Prostate gland (tissue), 2 donors: ENCODE measurements at places on chromosomes 11 and 22.

- H3K27me3 ChIP-seq: no peaks in the 10 kb centered on the region
- no peak overlapping the region for H3K27ac ChIP-seq
- H3K36me3 ChIP-seq: no peaks in the 10 kb centered on the region
- DNase-seq: no peak
- no peak overlapping the region for H3K4me3 ChIP-seq
These were observed 95.4 kb upstream of the LARGE1 start for GRCh38 chr22:34015642-34016041.

- no peak for DNase-seq
- no peak overlapping the region for H3K27ac ChIP-seq
- no peaks in the 10 kb centered on the region for H3K4me1 ChIP-seq
These were observed 28.4 kb upstream of the PPP6R3 start for GRCh38 chr11:68431984-68432645.

GRCh38 chr11:69203381-69203780 lies 47.6 kb downstream of the SMIM38 start:
- no peak overlapping the region for H3K27ac ChIP-seq
- no peak for DNase-seq

DNA sequence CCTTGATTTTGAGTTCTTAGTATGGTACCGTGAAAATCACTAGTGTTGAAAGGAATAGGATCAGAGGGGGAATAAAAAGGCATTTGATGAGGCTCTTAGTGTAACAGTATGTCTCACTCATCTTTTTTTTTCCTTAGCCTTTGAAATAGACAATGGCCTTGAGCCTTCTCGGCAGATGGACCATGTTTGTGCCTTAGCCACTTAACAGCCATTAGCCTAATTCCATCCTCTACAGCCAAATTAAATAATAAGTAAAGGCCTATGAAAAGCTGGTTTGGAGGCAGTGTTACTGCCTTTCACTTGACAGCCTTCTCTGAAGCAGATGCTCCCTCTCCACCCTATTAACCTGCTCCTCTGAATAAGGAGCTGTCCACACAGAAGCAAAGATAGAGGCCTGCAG lies 580.7 kb downstream of the NTM start:
- no peak for DNase-seq
- H3K27me3 ChIP-seq: no peaks in the 10 kb centered on the region
- no peak overlapping the region for H3K27ac ChIP-seq
- H3K4me3 ChIP-seq: no peak overlapping the region
- no peaks in the 10 kb centered on the region for H3K36me3 ChIP-seq

DNA sequence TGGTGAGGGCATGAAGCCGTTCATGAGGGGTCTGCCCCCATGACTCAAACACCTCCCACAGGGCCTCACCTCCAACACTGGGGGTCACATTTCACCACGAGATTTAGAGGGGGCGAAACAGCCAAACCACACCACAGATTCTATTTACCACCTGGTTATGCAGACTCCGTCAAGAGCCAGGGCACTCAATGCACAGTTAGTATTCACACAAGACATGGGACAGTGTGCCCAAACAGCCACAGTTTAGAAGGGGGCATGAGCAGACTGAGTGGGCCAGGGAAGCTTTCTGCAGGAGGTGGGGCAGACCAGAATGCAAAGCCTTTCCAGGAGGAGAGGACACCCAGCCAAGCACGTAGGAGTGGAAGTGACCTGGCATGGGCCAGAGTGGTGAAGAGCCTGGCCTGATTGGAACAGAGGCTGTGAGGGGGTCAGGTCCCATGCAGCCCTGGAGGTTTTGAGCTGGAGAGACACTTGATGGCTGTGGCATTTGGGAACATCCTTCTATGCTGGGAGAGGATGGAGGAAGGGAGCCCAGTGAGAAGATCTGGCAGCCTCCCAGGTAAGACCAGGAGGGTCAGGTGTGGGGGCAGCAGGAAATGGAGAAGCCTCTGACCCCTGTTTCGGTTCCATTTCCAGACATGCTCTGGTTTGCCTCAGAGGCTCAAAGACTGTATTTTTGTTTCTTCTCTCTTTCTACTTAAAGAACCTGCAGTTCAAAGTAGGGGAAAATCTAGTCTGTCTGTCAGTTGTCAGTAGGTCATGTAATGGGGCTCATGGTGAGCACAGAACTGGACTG lies 199.1 kb upstream of the NCAM1 start:
- no peaks in the 10 kb centered on the region for H3K4me1 ChIP-seq
- DNase-seq: no peak
- H3K4me3 ChIP-seq: no peak overlapping the region
- H3K27ac ChIP-seq: no peak overlapping the region

- H3K27ac ChIP-seq: no peak overlapping the region
- H3K4me1 ChIP-seq: no peaks in the 10 kb centered on the region
- no peak for DNase-seq
- H3K27me3 ChIP-seq: no peaks in the 10 kb centered on the region
These were observed 983 bp downstream of the NARS2 start for GRCh38 chr11:78573681-78574080.
